ENCODE measurements at places on chromosomes 3 and 15. TPM values are rescaled to one million over a fixed set of nuclear protein-coding genes. Genes with fewer than 3 reads are reported as not detected.
A peak's percentile ranks its signal among the peaks of the same experiment; 100 is the strongest.

DNA sequence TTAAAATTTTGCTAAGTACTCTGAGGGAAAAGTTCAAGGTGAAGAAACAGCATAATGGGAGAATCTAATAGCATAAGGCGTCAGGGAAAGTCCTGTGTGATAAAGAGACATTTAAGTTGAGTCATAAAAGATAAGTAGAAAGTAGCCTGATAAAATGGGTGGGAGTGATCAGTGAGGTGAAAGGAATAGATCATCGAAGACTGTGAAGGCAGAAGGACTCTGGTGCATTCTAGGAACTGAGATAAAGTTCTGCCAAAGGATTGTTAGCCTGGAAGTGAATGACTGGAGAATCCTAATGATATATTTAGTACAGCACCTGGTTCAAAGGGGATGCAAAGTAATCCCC, 149.9 kb downstream of the CFAP20DC start:
- H3K4me3 ChIP-seq: no peak overlapping the region
- H3K27ac ChIP-seq: peak overlapping the region; percentile 29

GRCh38 chr15:36724493-36724892, 145.1 kb downstream of the CDIN1 start:
- H3K36me3 ChIP-seq: no peaks in the 10 kb centered on the region
- H3K27ac ChIP-seq: no peak overlapping the region
- DNase-seq: no peak
- no peaks in the 10 kb centered on the region for H3K4me1 ChIP-seq

- H3K4me3 ChIP-seq: no peak overlapping the region
- peaks cover 4% of the 10 kb centered on the region for H3K36me3 ChIP-seq
- DNase-seq: no peak
- H3K27ac ChIP-seq: no peak overlapping the region
- peaks cover 20% of the 10 kb centered on the region for H3K4me1 ChIP-seq
These were observed 50.8 kb downstream of the RAB11A start for GRCh38 chr15:65920121-65920520.

DNA sequence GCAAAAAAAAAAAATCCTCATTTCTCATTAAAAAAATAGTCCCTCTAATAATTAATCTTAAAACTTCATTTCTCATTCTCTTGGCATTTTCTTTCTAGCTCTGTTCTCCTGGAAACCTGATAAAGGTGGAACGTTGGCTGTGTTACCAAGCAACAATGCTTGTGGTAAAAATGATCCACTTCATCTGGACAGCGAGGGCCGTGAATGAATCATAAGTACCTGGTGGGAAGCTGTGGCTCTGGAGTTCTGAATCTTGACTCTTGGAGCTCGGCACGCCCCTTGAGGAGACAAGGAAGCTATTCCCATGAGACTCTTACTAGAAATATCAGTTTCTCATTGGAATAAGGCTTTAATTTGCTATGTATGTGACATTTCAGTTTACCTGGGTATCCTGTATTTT, 32.5 kb downstream of the BCL2L10 start:
- no peaks in the 10 kb centered on the region for H3K27me3 ChIP-seq
- H3K27ac ChIP-seq: no peak overlapping the region
- H3K4me1 ChIP-seq: peaks cover 43% of the 10 kb centered on the region
- no peak for DNase-seq

GRCh38 chr3:58003093-58003492, 5.1 kb upstream of the FLNB start:
- no peak overlapping the region for H3K27ac ChIP-seq
- DNase-seq: no peak
- no peaks in the 10 kb centered on the region for H3K27me3 ChIP-seq
- peaks cover 12% of the 10 kb centered on the region for H3K4me1 ChIP-seq
- no peaks in the 10 kb centered on the region for H3K36me3 ChIP-seq

Gene GOLGA6D
- not detected for total RNA-seq

Gene TGM4
- total RNA-seq: not detected

Gene UBAP1L
- total RNA-seq: 6.3 TPM

Data from activated T-helper 2 cell treated with anti-CD3 and anti-CD28 coated beads, Interferon-gamma antibody, Interleukin-2, Interleukin-4, amounts not matched to agents 10 μg/mL and 5 μg/mL and 100 μg/mL, durations not matched to agents 14 hours and 24 hours and 36 hours (primary cell).